ENCODE measurements at places on chromosomes 6 and 20.

GRCh38 chr20:24050119-24050518, 61.5 kb upstream of the GGTLC1 start:
- DNase-seq: no peak

DNA sequence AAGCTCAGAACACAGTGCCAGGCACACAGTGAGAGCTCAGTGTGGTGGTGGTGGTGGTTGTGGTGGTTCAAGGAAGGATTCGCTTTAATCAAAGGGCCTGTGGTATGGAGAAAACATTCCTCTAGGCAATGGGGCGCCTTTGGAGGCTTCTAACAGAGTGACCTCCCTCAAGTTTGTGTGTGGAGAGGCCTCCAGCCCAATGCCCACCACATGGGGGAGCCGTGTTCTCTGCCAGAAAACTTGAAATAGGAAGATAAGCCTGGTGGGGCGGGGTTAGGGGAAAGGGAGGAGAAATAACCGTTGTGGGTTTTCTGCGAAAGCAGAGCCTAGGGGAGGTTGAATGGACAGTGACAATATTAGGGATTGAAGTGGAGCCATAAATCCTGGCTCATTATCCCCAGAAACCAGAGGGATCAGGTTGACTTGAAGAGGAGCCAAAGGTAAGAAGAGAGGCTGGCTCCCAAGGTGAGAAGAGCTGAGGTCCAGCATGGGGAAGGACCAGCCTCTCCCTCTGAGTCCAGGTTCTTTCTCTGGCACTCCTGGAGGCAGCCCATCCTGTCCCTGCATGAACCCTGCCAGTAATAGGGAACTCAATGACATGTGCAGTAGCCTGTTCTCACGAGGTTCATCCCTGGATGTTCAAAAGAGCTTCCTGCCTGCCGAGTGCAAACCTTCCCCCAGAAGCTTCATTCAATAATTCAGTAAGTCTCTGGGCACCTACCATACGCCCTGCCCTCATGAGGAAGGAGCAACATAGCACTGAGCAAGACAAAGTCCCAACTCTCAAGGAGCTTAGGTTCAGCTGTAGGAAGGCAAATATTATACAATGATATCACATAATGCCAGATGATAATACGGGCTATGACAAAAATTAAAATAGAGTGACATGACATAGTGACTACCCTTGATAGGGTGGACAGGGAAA, 51.4 kb downstream of the TGM2 start:
- no peak for DNase-seq

DNA sequence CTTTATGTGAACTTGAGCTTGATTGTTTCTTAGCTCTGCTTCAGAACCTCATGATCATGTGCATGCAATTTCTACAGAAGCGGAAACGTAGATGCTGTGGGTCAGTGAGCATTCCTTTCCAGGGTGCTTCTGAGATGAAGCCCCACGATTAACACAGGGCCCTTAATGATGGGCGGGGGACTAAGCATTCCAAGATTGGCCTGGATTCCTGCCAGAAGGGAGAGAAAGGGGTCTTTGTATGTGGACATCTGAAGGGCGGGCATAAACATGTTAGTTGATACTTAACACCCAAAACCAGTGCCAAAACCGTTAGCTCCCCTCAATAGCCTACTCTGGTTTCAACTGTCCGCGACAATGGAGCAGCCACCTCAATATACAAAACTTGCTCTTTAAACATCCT, 46.9 kb upstream of the POU3F2 start:
- no peak for DNase-seq

- DNase-seq: no peak
Observed at GRCh38 chr6:123171341-123172115, 175.5 kb downstream of the CLVS2 start.

DNA sequence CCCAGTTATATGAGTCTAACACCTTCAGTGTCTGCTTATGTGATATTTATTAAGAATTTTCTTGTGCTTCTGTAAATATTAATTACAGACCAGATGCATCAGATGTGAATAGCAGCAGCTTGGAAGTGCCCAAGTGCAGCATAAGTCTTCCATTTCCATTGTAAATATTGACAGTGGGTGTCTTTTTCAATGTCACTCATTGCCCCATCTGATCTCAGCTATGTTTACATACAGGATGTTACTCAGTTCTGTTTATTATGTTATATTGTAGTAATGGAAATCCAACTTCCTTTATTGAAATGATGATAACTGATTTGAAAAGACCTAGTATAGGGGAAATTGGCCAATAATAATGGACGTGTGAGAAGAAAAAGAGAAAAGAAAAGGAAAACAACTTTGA, 296.7 kb downstream of the SAMD5 start:
- no peak for DNase-seq

- peak; percentile 25 for DNase-seq
Observed at GRCh38 chr6:137744877-137745276, 122.2 kb upstream of the TNFAIP3 start.

GRCh38 chr6:33696548-33697518, 14.7 kb downstream of the UQCC2 start:
- peak; percentile 62 for DNase-seq

DNA sequence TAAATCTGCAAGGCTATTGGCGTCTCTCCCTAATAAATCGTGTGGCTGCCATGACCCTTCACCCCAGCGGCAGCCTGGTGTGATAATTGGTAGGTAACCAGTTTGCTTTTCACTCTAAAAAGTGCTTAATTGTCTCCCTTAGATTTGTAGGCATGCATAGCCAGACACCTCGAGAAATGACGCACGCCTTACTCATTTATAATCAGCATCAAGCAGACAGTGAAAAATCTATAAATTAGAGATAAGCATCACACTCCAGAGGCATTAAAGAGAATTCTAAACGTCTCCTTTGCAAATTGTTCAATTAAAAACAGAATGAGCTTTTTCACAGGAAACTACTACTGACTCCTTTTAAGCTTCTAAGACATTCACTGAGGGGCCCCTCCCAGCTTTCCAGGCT, 110.2 kb upstream of the RPS6KA2 start:
- no peak for DNase-seq

GRCh38 chr20:37579106-37579505, 51.4 kb upstream of the BLCAP start:
- no peak for DNase-seq

DNA sequence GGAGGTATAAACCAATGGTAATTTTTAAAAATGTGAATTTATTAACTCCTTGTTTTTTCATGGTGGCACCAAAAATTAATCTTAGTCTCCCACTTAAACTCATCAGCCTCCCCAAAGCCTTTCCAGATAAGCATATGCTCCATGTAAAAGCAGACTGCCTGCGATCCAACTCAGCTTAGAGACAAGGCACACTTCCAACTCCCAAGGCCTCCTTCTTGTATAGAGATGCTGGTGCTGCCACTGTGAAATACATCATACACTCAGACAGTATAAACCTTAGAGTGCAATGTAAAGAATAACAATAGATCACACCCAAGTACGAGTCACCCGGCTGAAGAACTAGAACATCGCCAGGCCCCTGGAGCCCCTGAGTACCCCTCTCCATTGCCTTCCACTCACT, 2.0 kb downstream of the ANKRD6 start:
- no peak for DNase-seq

DNA sequence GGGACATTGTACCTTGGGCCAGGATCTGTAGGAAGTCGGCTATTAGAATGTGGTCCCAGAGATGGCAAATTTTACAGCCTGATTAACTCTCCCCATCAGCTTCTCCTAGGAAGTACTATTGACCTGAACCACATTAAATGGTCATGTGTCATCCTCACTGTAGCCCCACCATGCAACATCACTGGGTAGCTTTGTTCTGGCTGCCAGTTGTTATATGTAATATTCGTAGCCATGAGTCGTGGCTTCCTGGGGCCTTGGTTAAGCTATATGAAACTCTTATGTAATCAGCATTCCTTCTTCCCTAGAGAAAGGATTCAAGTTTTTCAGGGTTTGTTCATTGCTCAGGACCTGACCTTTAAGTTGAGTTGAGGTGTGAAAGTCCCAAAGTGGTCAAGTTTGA, 125.7 kb downstream of the ANKS1A start:
- DNase-seq: no peak

GRCh38 chr20:15196547-15197255, 859.3 kb upstream of the FLRT3 start:
- peak; percentile 5 for DNase-seq

DNA sequence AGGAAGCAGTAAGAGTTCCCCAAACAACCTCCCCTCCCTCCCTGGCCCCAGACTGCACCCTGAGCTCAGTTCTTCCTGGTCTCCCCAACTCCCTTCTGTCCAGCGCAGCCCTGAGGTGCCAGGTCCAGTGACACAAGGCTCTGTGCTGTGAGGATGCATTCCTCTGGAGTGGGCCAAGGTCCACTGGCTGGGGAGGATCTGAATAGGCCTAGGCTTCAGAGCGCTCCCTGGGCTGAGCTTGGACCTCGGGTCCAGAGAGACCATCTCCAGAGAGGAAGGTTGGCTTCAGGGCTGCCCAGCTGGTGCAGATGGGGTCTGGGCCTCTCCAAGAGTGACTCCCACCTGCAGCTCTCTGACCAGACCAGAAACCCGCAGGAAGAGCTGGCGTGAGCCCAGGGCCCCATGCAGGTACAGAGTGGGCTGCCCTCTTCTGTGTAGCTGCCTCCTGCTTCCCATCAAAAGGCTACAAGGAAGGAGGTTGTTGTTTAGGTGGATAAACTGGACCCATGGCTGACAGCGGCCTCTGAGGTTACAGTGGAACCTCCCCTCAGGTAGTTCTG, 52.3 kb upstream of the MLN start:
- no peak for DNase-seq

- DNase-seq: no peak
Observed at GRCh38 chr20:50584687-50585086, 74.5 kb downstream of the PTPN1 start.

DNA sequence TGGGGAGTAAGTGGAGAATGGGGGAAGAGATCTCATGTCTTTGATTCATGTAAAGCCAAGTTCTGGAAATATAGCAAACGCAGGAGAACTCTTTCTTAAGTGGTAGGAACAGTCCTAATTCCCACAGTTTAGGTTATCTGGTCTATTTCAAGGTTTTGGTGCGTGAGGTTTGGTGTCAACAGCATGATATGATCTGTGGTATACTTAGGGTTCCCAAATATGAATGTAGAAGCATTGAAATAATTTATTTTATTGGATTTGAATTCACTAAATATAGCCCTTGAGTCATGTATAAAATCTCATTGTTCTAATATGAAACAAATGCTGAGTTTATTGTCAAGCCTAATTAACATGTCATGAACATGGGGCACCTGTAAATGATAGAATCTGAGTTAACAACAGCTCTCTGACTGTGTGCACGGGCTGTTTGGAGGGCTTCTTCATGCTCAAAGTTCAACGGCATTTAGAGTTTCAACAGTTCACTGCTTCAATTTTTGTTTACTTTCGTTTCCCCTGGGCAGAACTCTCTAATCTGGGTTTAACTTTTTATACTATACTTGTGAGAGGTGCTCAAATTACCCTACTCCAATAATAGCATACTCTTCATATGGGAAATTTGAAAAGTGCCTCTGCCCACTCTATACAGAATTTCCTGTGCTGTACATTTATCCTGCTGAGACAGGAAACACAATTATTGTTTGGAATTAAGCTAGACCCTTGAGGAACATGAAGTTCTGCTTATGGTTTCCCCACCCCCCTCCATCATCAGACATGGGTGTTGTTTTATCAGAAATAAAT, 236.3 kb upstream of the ZNF217 start:
- peak; percentile 40 for DNase-seq

GRCh38 chr20:44796311-44796710, 14.0 kb downstream of the RIMS4 start:
- DNase-seq: no peak

DNA sequence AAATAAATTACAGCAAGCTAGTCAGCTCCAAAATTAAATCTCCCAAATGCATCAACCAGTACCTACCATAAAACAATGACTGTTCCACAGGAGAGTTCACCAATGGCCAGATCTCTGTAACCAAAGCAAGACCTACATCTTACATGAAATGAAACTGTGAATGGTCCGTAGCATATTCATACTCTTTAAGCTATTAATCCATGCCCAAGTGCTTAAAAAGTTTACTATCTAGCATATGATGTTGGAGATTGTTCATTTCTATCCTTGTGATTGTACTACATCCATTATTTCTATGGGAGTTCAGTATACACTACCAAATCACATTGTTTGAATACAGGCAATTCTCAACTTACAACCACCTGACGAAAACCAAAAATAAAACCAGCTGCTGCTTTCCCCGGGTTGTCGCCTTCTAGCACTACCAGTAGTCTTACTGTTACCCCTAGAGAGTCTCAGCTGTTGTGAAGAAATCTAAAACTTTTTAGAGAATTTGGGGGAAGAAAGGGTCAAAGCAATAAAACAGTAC, 38.0 kb downstream of the HIVEP2 start:
- DNase-seq: peak; percentile 34

DNA sequence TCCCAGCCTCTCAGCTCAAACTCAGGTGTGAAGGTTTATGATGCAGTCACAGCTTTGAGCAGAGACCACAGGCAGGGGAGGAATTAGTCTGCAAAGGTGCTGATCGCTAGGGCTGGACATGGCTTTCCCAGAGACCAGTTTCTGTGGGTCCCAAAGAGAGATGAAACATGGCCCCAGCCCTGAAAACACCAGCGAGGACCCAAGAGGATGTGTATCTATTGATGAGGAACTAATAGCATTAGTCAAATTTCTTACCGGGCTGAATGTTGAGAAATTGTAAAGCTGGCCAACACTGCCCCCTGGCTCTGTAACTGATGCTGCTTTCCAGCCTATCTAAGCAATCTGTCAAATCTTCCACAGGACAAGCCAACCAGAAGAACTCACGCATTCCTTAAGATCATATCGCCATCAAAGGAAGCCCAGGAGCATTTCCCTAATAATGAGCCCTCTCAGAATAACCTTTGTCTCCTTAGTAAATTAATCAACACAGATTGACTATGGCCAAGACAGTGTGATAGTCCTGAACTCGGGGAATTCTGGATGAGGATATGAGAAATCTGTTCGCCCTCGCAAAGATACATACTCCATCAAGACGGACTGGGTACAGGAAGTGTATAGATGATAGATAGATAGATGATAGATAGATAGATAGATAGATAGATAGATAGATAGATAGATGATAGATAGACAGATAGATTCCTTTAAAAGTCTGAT, 7.8 kb upstream of the ACSS1 start:
- DNase-seq: peak; percentile 70

DNA sequence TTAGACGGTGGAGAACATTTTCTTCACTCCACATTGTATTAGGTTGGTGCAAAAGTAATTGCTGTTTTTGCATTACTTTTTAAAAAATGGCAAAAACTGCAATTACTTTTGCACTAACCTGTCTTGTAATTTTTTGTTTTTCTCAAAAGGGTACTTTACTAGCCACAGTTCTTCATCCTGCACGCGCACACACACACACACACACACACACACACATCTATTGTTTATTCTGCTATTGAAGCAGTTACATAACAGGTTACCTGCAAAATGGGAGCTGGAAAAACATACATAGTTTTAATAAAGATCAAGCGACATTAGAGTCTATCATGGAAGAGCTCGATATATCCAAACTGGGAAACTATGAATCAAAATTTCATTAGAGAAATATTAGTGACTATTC, 235.2 kb downstream of the SIM1 start:
- DNase-seq: no peak

- DNase-seq: no peak
Observed at GRCh38 chr6:143248359-143248758, 187.7 kb downstream of the AIG1 start.

GRCh38 chr6:104522533-104522932, 337.2 kb downstream of the HACE1 start:
- no peak for DNase-seq

GRCh38 chr20:8254911-8255582, 123.0 kb downstream of the PLCB1 start:
- no peak for DNase-seq
